ENCODE measurements at places on chromosomes 13 and 19.

GRCh38 chr13:76934671-76935070, 13.6 kb upstream of the ACOD1 start:
- no peak for DNase-seq

DNA sequence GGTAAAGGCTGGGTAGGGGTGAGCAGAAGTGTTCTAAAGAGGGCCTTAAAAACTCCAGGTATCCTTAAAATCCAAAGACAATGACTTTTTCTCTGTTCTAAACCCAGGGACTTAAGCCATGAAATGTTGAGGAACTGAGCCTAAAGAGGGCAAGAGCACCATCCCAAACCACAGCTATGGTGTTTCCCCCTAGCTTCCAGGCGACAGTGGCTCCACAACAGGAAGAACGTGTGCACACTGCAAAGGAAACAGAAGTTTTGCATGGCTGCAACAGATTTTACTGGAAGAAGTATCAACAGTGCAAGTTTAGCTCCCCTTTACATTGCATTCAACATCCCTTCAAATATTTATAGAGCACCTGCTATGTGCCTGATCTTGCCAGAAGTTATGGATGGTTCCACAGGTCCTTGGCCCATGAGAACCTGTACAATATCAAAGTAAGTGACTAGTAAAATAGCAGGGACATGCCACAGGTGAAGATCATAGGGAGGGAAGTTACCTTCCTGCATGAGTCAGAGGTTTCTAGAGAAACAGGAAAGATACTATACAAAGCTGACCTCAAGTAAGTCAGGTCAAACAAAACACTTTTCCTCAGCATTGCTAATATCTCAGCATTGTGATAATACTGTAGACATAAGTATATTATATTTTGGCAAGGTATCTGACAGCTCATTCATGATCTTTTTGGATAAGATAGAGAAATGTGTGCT, 8.4 kb upstream of the KCTD12 start:
- no peak for DNase-seq

GRCh38 chr13:30877335-30877734, 28.7 kb upstream of the MEDAG start:
- DNase-seq: no peak

DNA sequence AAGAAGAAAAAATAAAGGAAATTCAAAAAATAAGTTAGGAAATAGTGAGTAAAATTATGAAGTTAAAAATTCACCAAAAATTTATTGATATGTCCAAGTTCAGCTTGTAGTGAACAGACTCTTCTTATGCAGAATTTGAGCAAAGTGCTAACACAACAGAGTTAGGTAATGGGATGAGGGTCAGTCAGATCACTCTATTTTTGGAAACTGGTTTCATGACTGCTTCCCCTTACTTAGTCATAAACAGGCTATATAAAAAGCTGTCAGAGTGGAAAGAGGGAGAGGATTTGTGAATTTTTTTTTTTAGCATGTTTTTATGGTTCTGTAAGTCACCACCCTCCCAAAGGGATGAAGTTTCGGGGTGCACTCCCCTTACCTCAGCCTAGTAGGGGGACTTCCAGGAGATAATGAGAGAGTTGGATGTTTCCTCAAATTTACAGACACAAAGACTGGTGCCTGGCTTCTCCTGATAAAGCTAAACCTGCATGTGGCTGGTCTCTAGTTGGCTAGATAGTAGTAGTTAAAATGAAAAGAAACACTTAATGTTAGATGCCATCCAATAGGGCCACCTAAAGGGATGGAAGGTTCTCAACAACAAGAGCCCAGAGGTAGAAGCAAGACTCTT, 4.5 kb downstream of the CPB2 start:
- DNase-seq: no peak

GRCh38 chr13:27569405-27569804, 50.9 kb downstream of the LNX2 start:
- no peak for DNase-seq

- no peak for DNase-seq
Observed at GRCh38 chr19:4071610-4072009, 4.9 kb upstream of the ZBTB7A start.

GRCh38 chr13:113946409-113947181, 27.3 kb downstream of the C13orf46 start:
- DNase-seq: no peak

GRCh38 chr13:110506859-110507566, 54.5 kb downstream of the RAB20 start:
- DNase-seq: no peak

GRCh38 chr13:97884707-97885468, 68.6 kb upstream of the IPO5 start:
- no peak for DNase-seq

DNA sequence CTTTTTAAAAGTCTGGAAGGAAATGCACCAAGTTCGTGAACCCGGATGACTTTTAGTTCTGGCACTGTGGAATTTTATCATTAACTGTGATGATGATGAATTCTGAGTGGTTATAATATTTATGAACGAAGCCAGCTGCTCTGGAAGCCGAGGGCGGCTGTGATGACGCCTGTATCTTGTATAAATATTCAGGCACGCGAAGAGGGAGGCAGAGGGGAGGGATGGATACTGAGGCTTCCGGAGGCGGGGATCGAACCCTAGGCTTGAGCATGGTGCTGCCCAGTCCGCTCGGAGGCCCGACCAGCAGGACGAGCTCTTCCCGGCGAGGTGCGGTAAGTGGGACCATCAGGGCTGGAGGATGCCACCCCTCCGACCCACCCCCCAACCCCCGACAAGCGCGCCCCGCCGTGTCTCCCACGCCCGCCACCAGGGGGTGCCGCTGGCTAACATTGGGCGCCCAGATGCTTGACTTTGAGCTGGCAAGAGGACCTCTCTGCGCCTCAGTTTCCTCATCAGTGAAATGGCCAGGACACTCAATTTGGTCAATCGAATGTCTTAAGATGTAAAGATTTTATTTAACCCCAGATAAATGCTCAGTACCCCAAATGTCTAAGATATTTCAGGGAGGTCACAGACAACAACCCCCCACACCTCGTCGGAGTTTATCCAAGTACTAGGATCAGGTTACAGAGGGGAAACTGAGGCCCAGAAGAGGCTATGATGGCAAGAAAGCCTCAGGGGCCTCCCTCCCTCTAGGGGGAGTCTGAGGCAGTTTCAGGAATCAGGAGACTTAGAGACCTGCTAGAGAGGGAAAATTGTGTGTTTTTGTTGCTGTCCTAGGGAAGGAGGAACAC, 4.5 kb upstream of the RAB3A start:
- peak; percentile 57 for DNase-seq

DNA sequence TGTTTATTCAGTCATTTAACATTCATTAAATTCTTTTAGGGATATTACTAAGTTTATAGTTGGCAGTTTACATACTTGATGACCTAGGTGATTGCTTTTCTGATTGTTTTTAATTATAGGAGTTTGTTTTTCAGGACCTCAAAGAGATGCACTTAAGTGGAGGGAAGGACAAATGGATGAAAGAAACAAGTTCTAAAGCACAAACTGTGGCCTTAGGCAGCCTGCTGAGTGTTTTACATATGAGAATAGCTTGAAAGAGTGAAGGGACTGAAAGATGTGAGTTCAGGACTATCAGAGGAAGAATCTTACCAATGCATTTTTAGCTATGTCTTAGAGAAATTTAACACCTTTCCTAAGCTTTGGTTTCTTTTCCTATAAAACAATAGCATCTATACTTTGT, 402.6 kb downstream of the KLF12 start:
- DNase-seq: no peak

- no peak for DNase-seq
Observed at GRCh38 chr13:104286566-104287290, 1220.5 kb upstream of the SLC10A2 start.

- no peak for DNase-seq
Observed at GRCh38 chr13:50158385-50159165, 143.3 kb downstream of the KCNRG start.

DNA sequence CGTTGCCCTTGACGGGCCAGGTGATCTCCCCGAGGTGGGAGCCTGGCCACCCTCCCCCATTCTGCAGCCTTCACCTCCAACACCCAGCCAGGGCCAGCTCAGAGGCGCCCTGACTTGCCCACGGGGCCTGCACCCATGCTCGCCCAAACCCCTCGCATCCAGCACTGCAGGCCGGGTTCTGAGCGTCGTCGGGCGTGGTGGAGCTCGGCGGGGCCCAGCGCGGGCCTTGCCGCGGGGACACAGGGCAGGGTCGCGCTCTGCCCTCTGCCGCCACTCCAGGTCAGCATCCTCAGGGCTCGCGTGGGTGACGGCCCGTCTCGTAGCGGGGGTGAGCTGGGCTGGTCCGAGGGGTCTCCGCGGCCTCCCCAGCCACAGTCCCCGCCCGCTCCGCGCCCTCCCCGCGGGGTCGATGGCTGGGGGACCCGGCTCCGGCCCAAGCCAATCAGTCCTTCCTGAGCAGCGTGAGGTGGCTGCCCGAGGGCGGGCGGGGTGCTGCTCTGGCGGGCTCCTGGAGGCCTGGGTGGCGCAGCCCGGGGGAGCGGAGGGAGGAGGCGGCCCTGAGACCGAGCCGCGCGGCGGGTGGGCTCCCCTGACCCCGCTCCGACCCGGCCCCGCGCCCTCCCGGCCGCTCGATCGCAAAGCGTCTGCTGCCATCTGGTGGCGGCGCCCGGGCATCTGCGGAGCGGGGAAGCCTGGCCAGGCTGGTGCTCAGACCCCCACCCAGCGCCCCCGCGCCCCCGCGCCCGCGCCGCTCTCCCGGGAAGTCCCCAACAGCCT, 61.4 kb downstream of the CCNE1 start:
- peak; percentile 76 for DNase-seq

DNA sequence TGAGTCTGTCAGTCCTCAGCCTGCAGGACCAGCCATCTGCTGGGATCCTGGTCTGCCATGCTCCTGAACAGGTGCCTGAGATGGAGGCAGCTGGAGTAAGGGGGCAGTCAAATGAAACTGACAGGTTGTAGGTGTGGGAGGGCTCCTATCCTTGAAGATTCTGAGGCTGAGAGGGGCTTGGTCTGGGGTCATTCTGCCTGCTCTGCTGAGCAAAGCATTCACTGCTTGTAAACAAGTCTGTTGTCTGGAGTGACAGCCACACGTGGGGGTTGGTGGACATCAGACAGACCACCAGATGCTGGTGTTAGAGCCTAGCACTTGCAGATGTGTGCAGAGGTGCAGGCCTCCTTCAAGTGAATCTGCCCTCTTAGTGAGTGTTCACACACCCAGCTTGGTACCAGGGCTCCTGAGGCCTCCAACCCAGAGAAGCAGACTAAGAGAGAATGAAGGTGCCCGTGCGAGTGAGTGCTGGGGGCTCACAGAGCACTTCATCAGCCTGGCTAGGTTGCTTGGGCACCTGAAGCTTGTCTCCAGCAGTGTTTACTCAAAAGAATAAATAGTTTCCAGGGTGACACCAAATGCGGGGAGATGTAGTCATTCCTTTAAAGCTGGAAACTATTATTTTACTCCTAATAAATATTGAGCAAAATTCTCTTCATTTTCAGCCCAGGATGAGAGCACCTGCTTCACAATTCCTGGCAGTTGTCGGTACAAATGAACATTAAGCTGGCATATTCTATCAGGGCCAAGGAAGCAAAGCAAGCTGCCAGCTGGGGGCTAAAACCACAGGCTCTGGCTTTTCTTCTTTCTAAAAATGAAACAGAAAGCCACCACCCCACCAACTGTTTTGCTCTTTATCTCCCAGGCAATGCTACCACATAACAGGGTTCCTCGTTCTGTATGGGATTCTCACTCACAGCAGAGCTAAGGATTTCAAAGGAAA, 82.3 kb downstream of the RNASEH2B start:
- DNase-seq: no peak

DNA sequence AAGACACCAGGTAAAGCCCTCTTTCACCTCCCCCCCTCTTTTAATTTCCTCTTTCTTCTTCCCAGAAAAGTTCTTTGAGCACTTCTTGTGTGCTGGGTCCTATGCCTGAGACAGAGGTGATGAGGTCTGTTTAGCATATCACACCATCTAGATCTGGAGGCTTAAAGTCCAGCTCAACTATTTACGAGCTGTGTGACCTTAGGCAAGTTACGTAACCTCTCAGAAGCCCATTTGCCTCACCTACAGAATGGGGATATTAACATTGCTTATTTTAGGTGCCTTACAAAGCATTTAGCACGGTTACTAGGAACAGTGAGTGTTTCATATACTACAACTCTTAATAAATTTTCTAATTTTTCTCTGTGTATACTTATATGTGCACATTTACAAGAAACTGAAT, 47.7 kb downstream of the ADGRE1 start:
- no peak for DNase-seq

DNA sequence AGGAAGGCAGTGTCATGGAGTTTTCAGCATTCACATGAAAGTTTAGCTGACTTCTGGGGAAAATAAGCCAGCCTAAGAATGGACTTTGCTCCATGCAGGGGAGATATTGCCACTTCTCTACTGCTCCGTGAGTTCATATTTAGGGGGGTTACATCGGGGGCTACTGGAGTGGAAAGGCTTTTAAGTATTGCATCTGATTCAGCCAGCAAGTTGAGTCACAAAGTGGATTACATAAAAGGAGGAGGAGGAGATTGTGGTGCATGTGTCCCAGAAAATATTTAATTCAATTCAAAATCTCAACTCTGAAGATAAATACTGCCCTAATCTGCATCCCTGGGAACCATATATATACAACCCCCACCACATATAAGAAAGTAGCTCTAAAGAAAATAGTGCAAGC, 617.2 kb downstream of the DCT start:
- DNase-seq: no peak

GRCh38 chr19:43525836-43526771, 897 bp downstream of the ETHE1 start:
- DNase-seq: peak; percentile 34

GRCh38 chr13:77022341-77022740, 4.6 kb downstream of the FBXL3 start:
- DNase-seq: no peak

DNA sequence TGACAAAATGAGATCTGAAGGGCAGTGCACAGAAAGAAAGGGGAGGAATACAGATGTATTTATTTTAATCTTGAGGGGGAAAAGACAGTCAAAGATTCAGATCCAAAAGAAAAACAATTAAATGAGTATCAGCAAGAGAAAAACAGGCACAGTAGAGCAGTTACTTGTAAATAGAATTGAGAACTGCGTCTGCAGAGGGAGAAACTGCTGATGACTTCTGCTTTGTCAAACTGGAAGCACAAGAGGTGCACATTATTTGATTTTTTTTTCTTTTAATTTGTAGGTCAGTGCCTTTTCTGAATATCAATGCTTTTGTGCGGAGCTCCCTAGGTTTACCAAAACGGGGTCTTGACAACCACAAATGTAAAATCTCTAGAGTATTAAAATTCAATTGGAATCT, 37.3 kb downstream of the EFNB2 start:
- DNase-seq: no peak

DNA sequence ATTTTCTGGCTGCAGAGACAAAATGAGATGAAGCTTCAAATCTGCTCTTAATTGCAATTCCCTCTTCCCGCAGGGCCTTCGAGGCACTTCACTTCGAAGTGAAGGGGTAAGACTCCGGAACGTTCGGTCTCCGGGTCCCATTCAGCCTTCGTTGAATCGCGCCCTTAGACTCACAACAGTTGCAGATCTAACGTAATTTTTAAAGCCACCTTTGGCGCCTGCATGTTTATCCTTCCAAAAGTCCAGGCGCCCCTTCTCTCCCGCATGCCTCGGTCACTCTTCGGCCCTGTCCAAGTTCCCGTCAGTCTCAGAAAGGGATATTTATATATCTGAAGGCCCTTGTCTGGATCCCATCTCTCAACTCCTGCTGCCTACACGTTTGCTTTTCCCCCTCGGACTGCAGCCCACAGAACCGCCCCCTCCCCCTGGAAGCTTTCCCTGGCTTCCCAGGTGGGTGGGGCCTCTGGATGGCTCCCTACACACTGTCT, 915 bp upstream of the KCTD12 start:
- peak; percentile 12 for DNase-seq
